NCI-H1105 treated with DMSO at 0.1 percent for 48 hours (cell line): ENCODE measurements at places on chromosomes 2 and 18.

- DNase-seq = no peak
Measured at GRCh38 chr2:237979331-237979730, 12.5 kb downstream of the UBE2F start.

GRCh38 chr2:6644261-6644660 is 221.4 kb downstream of the CMPK2 start:
- no peak for DNase-seq

GRCh38 chr2:237195396-237196120 is 109.9 kb downstream of the COPS8 start:
- no peak for DNase-seq

GRCh38 chr18:12721495-12722275 is 18.8 kb downstream of the PSMG2 start:
- DNase-seq = no peak

DNA sequence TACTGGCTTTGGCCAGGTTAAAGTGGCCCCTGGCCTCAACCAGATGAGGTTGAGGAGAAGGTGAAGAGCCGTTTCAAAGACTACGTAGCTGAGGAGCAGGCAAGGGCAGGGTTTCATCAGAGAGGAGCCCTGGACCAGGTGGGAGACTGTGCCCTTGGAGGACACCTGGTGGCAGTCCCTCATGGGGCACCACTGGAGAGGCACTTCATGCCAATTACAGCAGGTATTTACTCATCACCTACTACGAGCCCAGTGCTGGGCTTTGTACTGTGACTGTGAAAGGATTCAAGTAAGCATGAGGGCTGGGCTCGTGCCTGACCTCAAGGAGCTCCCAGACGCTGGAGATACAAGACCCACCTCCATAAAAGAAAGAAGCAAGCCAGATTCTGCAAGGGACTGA is 37.6 kb downstream of the SMAD7 start:
- no peak for DNase-seq

DNA sequence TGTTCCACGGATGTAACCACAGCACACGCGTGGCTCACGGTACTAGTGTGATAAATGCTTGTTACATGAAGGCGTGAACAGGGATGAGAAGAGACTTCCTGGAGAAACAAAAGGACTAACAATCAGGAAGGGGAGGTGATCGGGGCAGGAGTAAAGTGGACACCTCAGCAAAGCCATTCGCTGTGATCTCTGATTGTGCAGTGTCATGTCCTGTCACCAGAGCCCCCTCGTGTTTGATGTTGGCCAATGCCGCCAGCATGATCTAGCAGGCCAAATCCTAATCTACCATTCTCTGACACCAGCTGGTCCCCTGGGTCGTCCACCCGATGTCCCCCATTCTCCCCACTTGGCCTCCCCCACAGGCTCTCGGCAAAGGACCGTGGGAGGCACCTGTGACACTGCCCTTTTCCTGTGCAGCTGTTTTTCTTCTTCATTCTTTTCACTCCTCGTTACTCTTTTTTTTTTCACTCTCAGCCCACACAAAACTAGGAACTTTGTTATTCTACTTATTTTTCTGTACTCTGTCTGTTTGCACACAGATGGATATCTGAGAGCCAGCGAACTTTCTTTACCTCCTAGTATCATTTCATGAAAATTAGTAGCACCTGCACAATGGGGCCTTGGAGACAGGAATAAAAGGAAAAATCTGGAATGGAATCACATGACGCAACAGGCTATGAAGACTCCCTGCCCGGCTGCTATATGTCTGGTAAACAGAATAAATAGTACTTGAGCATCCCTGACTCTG is 146.8 kb downstream of the TGIF1 start:
- DNase-seq = no peak
